Stimulated activated CD4-positive, alpha-beta T cell treated with anti-CD3 and anti-CD28 coated beads, Interleukin-12 subunit alpha, Interleukin-12 subunit beta, amount 100 ng/mL, for 4 hours (primary cell): ENCODE measurements at places on chromosomes 1 and 21.

DNA sequence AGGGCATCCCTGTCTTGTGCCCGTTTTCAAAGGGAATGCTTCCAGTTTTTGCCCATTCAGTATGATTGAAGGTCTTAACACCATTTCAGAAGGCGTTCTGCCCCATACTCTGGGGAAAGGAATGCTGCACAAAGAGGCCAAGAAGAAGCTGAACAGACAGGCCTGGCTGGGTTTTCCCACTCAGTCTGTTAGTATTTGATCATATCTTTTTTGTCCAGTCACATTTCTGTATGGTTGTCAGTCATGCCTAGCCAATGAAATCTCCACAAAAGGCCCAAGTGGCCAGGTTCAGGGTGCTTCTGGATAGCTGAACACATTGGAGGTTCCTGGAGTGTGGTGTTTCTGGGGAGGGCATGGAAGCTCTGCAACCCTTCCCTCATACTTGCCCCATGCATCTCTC is 72.1 kb downstream of the NEK7 start:
- no peak for DNase-seq

DNA sequence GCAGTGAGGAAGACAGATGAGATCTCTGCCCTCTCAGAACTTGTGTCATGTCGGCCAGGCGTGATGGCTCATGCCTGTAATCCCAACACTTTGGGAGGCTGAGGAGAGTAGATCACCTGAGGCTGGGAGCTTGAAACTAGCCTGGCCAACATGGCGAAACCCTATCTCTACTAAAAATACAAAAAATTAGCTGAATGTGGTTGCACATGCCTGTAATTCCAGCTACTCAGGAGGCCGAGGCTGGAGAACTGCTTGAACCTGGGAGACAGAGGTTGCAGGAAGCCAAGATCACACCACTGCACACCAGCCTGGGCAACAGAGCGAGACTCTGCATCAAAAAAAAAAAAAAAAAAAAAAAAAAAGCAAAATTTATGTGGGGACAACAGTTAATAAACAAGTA is 40.9 kb upstream of the RALGPS2 start:
- no peak for DNase-seq

GRCh38 chr1:6347641-6348487 is 45.7 kb downstream of the ACOT7 start:
- peak; percentile 62 for DNase-seq

GRCh38 chr1:24049733-24050132 is 62.2 kb downstream of the MYOM3 start:
- no peak for DNase-seq

DNA sequence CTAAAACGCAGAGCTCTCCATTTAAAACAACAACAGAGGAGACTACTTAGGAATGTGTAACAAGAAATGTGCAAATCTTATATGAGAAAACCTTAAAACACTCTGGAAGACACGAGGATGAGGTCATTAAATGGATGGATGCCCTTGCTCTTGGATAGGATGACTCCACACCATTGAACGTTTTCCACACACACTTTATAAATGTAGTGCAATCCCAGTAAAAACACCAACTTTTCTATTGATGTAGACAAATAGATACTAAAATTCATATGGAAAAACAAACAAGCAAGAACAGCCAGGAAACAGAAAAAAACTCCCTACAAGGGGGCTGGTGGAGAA is 18.4 kb upstream of the COL6A1 start:
- DNase-seq = no peak

GRCh38 chr21:43712268-43712942 is 6.5 kb upstream of the PDXK start:
- DNase-seq = no peak

GRCh38 chr1:185139246-185139645 is 17.5 kb downstream of the TRMT1L start:
- DNase-seq = no peak

- peak; percentile 69 for DNase-seq
Observed at GRCh38 chr1:2300004-2300771, 72.1 kb downstream of the SKI start.

DNA sequence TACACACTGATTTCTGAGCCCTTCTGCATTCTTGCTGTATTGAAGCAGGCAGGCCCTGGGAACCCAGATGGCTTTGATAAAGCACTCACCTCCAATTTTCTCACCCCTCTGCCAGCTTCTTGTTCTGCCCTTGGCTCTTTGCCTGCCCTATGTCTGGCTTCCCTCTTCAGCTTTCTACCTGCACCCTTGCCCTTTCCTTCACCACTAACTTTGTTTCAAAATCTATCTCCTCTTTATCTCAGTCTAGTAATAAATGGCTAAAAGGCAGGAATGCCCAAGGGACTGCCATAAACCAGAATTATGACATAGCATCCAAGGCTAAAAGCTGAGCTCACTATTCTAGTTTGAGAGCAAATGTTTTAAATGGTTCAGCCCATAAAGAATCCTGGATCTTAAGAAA is 178.7 kb downstream of the TNR start:
- DNase-seq = no peak
